ENCODE measurements at places on chromosomes 2 and 18.

- DNase-seq, result peak; percentile 69
These were observed 3.8 kb downstream of the GALNT5 start for GRCh38 chr2:157261199-157261782.

DNA sequence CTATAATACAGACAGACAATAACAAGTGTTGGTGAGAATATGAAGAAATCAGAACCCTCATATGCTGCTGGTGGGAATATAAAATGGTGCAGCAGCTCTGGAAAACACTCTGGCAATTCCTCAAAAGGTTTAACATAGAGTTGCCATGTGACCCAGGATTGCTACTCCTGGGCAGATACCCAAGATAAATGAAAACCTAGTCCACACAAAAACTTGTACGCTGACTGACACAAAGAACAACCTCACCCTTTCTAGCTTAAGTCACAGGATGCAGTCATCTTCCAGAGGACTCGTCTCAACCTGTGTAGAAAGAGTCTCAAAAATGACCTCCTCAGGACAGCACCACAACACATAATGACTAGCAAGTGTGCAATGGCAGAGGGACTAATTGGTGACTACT is 71.6 kb upstream of the ACAA2 start:
- no peak for DNase-seq

DNA sequence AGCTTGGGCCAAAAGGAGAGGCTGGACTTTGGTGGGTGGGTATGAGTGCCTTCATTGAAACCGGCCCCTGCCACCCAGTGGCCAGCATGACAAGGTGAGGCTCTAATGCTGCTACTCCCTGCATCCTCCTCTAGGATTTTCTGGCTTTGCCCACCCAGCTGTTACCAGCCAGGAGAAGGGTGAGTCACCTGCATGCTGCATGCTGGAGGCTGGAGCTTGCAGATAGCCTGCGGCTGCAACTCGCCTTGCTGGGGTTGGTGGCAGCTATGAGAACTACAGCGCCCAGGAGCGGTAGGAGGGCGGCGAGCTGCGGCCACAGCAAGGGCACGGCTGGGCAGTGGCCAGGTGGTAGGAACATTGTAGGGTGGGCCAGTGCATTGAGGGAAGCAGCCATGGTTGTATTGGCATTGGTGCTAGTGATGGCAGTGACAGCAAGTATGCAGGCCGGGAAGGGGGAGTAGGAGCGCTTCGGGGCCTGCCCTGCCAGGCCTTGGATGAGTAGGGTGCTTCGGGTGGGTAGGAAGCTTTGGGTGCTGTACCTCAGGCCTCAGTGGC is 75.4 kb upstream of the SLC35G4 start:
- no peak for DNase-seq

GRCh38 chr18:8365006-8365405 is 244.2 kb upstream of the RAB12 start:
- no peak for DNase-seq

DNA sequence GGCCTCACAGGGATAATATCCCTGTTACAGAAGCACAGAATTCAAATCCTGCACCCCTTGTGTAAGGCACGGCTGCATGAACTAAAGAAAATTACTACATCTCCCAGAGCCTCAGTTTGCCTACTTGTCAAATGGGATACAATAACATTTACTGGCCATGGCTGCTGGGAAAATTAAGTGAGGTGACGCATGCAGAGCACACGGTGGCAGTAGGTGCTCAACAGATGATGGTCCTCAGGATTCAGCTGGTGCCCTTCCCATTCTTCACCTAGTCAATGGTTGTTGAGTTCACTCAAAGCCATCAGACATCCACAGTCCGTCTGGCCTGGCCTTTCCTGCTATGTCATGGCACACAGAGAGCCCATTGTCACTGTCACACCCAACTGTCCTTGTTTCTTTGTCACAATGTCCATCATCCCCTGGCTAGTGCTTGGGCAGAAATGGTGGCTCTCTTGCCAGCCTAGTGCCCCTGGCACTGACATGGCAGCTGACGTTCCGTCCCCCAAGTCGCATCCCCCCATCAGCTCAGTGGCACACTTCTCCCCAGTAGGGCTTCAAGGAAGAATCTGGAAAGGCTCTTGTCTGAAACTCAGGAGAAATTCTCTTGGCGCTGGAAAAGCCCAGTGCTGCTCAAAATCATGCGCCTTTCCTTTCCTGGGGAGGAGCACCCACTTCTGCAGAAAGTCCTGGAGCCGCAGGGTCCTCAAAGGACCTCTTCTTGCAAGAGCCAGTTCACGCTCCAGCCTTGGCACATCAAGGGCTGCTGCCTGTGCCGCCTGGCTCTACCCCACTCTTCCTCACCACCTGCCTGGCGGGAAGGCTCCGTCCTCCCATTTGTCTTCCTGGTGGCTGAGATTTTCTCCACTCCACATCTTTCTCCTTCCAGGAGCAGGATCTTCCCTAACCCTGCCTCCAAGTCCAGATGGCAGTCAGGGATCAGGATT is 55.9 kb upstream of the SLC66A3 start:
- DNase-seq, result no peak

DNA sequence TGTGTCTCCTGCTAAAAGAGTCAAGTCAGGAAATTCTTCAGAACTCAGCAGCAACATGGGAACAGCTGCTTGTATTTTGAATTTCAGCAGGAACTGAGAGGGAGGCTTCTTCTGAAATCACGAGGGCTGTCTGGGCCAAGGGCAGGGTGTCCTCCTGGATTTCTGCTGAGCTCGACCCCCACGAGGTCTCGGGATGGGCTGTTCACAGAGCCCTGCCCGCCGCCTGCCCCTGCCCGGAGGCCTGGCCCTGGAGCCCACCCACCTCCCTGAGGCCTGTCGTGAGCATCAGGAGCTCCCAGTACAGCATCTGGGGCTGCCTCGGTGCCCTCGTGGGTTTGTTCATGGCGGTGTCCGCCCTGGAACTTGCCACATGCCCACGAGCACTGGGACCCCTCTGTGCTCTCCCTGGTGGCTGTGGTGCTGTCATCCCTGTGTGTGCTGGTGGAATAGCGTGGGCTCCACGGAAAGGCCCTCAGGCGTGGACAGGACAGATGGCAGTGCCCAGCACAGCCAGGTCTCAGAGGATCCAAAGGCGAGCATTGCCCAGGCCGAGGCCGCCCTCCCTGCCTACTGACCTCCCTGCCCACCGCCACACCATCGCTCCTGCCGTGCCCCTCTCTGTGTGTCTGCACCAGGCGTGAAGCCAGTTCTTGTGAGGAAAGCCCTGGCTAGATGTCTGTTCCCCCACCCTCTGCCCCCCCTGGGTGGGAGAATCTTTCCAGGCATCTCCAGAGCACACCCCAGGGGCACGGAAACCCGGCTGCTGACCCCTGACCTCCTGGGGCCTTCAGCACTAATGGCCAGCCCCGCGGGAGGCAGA is 25.9 kb downstream of the RAMP1 start:
- no peak for DNase-seq

GRCh38 chr2:423479-423878 is 135.6 kb upstream of the ALKAL2 start:
- no peak for DNase-seq

DNA sequence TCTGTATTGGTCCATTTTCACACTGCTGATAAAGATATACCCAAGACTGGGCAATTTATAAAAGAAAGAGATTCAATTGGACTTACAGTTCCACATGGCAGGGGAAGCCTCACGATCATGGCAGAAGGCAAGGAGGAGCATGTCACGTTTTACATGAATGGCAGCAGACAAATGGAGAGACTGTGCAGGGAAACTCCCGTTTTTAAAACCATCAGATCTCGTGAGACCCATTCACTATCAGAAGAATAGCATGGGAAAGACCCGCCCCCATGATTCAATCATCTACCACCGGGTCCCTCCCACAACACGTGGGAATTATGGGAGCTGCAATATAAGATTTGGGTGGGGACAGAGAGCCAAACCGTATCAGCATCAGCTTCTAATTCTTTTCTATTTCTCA is 217.0 kb downstream of the ANAPC1 start:
- DNase-seq, result no peak

DNA sequence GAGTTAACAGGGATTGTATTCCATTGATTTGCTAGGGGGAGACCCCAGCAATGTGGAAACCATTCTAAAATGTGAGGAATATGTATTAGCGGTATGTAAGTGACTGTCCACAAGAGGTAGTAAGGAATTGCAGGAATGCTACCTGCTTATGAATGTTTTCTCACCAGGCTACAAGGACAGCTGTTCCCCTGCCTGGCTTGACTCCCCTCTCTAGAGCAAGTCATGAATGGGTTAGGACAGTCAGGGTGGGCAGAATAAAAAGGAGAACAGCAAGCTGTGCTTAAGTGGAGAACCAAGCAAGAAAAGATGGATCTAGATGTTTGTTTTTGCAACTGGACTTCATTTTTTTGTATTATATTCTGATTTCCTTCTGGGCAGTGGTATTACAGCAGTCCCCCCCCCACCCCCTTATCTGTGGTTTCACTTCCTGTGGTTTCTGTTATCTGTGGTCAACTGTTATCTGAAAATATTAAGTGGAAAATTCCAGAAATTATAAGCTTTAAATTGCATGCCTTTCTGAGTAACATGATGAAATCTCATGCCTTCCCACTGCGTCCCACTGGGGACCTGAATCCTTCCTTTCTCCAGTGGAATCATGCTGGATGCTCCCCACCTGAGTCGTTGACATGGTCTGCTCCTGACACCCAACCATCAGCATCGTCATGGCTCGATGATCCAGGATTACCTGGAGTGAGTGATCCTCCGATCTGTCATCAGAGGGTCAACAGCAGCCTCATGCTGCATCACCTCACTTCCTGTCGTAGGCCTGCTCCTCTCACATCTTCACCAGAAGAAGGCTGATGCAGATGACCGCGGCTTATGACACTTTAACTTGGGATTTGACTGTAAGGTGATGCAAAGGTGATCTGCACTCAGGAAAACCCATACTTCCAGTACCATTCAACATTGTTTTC is 52.2 kb downstream of the VAPA start:
- no peak for DNase-seq

GRCh38 chr2:174044556-174044955 is 79.4 kb upstream of the SP3 start:
- DNase-seq, result no peak

- DNase-seq, result no peak
These were observed 378.4 kb downstream of the CDH7 start for GRCh38 chr18:66129248-66129647.

DNA sequence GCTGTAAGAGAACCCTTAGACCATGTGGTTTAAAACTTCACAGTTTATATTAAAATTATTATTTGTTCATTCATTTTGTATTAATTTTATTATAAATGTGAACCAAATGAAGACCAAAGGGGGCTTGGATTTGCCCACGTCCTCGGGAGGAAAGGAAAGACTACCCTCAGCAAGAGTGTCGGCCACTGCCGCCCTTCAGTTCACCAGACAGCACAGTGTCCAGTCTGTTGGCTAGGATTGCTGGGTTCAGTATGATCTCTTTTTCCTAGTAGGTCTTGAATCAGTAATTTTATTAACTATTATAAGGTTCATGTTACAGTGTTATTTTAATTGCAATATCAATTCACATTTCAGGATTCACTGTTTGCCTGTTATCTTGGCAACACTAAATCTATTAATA is 78.2 kb upstream of the CHRNA1 start:
- no peak for DNase-seq

- DNase-seq, result no peak
These were observed 107.7 kb downstream of the INHBB start for GRCh38 chr2:120453635-120453998.

- no peak for DNase-seq
These were observed 97.0 kb upstream of the SPRED2 start for GRCh38 chr2:65529419-65529818.

DNA sequence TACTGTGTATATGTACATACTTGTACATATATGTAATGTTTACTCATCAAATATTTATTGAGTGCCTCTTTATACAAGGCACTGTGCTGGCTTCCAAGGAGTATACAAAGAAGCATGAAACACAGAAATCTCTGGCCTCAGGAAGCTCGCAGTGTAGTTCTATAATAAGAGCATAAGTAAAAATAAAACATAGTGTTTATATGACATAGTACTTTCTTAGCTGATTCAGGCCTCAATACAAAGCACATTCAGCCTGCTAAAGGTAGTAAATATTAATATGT is 13.9 kb downstream of the STAMBP start:
- no peak for DNase-seq

DNA sequence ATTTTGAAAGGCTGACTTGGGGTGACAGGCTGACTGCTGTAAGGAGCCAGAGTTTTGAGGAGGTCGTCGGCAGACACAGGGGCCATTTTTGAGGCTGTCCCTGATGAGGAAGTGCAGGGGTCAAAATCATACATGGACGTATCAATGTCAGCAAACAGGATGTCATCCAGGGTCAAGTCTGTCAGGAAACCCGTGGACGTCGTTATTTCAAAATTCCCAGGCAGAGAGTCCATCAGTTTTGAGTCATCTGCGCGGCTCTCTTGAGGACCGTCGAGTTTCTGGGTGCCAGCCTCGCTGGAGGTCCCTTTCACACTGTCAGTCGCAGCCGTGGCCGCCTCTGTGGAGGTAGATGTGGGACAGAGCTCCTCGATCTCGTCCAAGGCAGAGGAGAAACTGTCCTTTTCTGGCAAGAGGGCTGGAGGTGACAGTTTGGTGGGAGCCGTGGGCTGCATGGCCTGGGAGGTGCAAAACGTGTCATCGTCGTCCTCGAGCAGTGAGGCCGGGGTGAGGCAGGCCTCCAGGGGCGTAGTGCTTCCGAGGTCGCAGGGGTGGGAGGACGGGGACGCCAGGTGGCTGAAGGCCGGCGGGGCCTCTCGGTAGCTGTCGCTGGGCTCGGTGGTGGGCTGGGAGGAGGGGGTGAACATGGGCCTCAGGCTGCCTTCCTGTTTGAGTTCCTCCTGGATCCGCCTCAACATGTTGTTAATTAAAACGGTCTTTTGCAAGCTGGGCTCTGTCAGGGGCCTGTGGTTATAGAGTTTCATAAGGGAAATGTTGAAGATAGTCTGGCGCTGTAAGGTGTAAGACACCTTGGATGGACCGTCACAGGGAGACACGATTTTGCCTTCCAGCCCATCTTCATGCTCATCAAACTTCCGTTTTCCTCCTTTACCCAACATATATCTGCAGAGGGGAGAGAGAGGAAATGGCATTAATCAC is 17.5 kb downstream of the SERTAD2 start:
- DNase-seq, result peak; percentile 22

DNA sequence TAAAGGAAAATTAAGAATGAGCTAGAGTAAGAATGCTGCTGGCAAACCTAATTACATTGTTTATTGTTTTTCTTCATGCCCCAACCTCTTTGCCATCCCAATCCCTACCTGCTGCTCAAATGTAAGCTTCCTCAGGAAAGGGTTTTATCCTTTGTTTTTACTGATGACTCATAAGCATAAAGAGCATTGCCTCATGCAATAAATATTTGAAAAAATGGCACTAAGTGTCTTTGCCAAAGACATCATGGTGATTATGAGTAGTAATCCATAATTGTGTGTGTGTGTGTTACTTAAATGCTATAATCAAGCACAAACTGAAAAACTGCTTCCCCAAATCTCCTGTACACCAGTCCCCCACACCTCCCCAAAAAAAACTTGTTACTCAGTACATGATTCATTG is 53.4 kb downstream of the DNER start:
- DNase-seq, result no peak
